ENCODE measurements at places on chromosomes 6 and 20.

- no peak for DNase-seq
Measured at GRCh38 chr6:97218912-97219311, 64.1 kb downstream of the MMS22L start.

- DNase-seq: no peak
Measured at GRCh38 chr6:142718667-142719191, 226.2 kb downstream of the HIVEP2 start.

DNA sequence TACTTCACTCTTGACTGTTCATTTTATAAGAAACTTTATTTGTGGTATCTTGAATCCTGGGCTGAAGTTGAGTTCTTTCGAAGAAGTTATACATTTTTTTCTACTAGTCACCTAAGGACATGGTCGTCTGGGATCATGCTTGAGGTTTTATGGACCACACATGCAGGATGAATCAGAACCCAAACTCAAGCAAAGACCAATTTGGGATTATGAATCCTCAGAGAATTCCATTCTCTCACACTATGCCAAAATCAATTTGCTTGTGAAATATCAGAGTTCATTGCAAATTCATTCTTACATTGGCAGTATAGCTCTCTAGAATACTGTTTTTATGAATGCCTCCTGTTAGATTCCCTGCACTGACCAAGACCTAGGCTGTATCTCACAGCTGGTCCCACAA is 114.3 kb upstream of the HDAC2 start:
- DNase-seq: no peak

DNA sequence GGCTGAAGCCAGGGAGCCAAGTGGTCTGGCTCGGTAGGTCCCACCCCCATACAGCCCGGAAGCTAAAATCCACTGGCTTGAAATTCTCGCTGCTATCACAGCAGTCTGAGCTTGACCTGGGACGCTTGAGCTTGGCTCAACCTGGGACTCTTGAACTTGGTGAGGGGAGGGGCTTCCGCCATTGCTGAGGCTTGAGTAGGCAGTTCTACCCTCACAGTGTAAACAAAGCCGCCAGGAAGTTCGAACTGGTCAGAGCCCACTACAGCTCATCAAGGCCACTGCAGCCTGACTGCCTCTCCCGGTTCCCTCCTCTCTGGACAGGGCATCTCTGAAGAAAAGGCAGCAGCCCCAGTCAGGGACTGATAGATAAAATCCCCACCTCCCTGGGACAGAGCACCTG is 1337.7 kb downstream of the HACE1 start:
- DNase-seq: no peak

DNA sequence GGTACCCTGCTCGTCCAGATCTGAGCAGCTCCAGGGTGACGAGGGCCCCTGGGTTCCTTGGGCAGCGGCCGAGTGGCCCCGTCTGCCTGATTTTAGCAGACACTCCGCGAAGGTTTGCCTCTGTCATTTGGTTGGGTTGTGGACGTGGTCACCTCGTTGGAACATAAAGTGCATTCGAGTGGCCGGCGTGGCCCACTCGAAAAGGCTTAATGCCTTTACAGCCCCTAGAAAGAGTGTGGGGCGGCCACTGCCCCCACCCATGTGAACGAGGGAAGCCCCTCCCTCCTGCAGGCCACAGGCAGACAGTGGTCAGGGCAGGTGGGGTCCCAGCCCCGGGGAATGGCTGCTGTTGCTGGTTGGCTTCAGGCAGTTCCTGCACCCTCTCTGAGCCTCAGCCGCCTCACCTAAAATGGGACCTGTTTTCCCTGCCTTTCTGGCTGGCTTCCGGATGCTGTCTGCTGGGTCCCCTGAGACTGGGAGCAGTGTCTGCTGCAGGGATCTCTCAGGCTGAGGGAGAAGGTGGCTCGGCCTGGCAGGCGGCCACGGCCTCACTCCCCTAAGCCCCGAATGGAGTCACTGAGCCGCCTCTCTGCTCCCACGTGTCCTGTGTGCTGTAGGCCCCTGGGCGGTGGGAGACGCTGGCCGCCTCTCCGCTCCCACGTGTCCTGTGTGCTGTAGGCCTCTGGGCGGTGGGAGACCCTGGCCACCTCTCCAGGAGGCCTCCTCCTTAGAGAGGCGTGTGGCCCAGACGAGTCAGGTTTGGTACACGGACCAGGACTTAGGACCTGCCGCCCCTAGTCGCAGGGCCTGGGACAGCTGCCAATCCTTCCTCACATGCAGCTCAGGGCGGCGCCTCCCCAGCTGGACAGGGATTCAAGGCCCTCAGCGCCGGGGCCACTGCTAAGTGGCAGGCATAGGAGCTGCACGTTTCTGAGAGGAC is 233.0 kb downstream of the ERMARD start:
- no peak for DNase-seq

DNA sequence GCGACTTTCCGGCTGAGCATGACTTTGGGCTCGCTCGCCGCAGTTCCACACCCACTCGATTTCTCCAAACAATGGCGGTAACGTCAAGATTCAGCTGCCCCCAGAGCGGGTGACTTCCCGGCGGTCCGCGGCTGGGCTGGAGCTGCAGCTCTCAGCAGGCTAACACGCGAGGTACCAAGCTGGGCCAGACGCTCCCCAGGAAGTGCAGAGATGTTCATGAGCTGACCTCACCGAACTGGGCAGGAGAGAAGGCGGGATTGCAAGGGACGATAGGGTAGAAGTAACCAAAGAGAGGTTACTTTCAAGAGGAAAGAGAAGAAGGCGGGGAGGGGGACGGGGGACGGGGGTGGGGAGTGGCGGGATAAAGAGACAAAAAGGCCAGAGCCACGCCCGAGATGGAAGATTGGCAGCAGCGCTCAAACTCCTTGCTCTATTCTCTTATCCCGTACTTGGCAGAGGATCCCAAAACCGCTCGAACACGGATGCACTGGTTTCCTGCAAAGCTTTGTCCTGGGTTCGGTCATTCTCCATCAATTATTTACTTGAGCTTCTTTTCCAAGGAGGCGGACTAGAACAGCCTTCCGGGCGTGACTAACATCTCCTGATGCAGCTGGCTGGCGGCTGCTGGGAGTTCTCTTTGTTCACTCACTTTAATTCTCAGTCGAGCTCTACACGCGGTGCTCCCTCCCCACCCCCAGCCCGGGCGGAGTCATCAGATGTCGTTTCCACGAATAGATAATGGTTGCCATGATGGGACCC is at the start of gene MTCL3:
Gene MTCL3, minus strand, starts transcription at position 626 of the 759 bp plus-strand sequence.
- no peak for DNase-seq

DNA sequence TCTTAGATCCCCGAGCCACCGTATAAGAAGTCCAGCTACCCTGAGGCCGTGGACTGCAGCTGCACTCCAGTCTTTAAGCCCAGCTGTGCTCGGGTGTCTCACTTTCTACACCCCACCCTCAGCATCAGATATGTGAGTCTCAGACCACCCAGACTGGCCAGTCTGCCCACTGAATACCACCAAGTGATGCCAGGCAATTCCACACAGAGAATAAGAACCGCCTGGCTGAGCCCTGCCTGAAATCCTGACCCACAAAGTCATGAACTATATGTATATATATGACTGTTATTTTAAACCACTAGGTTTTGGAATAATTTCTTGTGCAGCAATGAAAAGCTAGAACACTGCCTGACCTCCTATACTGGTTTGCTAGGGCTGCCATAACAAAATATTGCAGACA is 106.7 kb downstream of the FOXF2 start:
- no peak for DNase-seq

GRCh38 chr6:25454136-25454535 is 175.0 kb downstream of the CARMIL1 start:
- DNase-seq: no peak

DNA sequence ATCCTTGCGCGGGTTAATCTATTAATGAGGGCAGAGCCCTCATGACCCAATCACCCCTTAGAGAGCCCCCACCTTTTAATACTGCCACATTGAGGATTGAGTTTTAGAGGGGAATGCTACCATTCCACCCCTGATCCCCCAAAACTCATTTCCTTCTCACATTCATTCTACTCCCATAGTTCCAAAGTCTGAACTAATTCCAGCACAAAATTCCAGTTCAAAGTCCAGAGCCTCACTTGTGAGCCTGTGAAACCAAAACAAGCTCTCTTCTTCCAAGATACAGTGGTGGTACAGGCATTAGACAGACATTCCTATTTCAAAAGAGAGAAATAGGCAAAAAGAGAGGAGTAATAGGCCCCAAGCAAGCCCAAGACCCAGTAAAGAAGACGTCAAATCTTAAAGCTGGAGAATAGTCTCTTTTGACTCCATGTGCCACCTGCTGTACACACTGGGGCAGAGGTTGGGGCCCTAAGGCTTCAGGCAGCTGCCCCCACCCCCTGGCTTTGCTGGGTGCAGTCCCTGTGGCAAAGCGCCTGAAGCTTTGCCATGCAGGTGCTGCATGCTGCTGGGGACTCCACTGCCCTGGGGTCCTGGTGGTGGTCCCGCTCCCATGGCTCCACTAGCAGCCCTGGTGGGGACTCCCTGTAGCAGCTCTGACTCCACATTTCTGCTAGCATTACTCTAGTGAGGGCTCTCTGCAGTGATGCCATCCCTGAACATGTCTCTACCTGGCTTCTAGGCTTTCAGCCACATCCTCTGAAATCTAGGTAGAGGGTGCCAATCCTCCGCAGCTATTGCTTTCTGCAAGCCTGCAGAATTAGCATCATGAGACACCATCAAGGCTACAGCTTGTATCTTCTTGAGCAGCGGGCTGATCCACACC is 41.3 kb downstream of the RSPH3 start:
- DNase-seq: no peak

- no peak for DNase-seq
Measured at GRCh38 chr6:157534977-157535339, 154.0 kb downstream of the ZDHHC14 start.

DNA sequence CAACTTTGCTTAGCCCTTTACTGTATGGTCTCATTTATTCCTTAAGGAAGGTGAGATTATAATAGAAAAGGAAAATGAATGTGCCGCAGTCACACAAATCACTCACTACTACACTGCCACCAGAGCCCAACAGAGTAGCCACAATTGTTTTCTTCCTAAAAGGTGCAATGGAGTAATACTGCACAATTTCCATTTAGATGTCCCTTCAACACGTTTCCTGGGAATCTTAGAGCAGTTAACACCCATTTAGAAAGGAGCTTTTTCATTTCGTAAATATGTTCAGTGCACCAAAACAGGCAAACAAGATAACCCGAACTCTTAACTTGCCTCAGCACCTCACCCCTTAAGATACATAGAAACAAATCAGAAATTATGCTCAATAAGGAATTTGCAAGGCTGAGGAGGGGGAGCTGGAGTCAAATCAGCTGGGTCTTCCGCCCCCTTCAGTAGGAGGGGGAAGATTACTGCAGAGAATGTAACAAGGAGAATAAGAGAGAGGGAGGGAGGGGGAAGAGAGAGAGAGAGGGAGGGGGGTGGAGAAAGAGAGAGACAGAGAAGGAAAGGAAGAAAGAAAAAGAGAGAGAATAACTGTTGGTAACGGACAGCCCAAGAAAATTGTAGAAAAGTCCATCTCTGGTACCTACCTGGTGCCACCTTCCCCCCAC is 155.5 kb downstream of the BCAS1 start:
- DNase-seq: no peak

DNA sequence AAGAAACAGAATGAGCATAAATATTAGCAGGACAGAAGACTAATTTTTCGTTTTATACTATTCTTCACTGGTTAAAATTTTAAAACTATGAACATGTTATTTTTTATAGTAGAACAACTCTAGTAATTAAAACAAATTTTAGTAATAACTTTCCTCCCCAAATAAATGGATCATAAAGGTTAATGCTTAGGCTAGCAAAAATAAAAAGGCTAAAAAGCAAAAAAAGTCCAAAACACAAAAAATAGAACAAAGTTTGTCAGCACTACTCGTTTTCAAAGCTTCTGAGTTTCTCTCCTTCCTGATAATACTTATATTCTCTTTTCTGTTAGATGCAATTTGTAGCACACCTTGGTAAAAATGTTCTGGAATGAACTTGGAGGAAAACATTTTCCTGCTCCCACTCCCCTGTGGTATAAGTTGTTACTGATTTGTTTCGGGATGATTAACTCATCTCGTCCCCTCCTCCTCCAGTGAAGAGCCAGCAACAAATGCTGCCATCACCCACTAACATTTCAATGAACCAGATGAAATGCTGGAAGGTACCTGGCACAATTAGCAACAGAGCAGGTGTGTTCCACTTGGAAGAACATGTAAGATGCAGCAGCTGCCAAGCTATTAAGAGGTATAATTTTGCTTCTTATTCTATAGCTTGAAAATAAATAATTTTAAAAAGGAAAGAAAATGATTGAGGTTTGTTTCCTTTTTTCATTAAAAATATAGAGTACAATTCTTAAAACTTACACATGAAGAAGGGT is 130.5 kb downstream of the MYB start:
- no peak for DNase-seq

- DNase-seq: no peak
Measured at GRCh38 chr6:38114976-38115625, 295.6 kb downstream of the ZFAND3 start.

DNA sequence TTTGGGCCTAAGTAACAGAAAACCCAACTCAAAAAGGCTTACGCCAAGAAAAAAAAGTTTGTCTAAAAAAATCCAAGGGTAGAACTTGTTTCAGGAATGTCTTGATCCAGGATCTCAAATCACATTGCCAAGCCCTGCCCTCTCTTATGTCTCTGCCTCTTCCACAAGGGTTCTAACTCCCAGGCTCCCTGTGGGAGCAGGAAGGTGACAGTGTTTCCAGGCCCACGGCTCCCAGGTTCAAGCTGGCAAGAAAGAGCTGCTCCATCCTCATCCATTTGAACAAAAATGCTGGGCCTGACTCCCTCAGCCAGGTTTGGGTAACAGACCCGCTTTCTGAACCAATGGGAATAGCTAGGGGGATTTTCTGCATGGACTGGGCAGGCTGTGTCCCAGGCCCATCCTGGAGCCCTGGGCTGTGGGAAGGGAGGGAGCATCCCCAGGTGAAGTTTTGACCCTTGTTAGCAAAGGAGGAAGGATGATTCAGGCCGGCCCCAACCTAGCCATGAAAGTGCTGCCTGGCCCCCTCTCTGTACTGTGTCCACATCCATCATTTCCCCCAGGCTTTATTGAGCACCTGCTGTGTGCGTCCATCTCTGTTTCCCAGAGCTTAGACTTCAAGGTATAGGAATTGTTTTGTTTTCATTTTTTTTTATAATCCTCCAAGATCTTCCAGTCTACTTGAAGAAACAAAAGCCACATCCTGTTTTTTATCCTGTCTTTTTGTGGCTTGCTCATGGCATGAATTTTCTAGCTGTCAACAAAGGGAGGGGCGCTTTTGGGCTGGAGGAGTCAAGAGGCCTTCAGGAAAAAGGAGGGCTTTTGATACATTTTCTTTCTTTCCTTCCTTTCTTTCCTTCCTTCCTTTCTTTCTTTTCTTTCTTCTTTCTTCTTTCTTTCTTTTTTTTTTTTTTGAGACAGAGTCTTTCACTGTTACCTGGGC is 159.8 kb downstream of the TFAP2C start:
- DNase-seq: no peak

Data from esophagus squamous epithelium (tissue), 5 donors.